Left ventricle myocardium inferior (tissue), 1 donor: ENCODE measurements at places on chromosomes 3 and 15. TPM values are rescaled to one million over a fixed set of nuclear protein-coding genes. Genes with fewer than 3 reads are reported as not detected.

MLF1 gene
- total RNA-seq = 200 TPM

SLC28A2 gene
- not detected for total RNA-seq

NCBP2 gene
- 36.9 TPM for total RNA-seq

CNTN4 gene
- 1.2 TPM for total RNA-seq

EPHB1 gene
- total RNA-seq = 1.3 TPM

SYNPR gene
- total RNA-seq = 0.93 TPM

CACNA2D2 gene
- 2.3 TPM for total RNA-seq

MYLK gene
- total RNA-seq = 11.1 TPM

COLQ gene
- 14.9 TPM for total RNA-seq

ARPIN gene
- total RNA-seq = 11.4 TPM

MELTF gene
- 9.6 TPM for total RNA-seq

FBXO40 gene
- 245 TPM for total RNA-seq

CLN6 gene
- total RNA-seq = 6.6 TPM

ST8SIA2 gene
- 3.6 TPM for total RNA-seq

CEP152 gene
- 1.3 TPM for total RNA-seq

RAB8B gene
- 8.1 TPM for total RNA-seq

CHRNA5 gene
- 2.2 TPM for total RNA-seq

SAMMSON gene
- not detected for total RNA-seq

RLBP1 gene
- not detected for total RNA-seq

OIP5 gene
- total RNA-seq = 0.19 TPM

SLC12A1 gene
- total RNA-seq = not detected

RAD18 gene
- total RNA-seq = 6.8 TPM

CPNE9 gene
- total RNA-seq = 0.16 TPM

ITIH1 gene
- not detected for total RNA-seq

CCR1 gene
- 2.0 TPM for total RNA-seq

LTF gene
- total RNA-seq = 2.7 TPM

GOLGA6D gene
- not detected for total RNA-seq

CELF6 gene
- 1.5 TPM for total RNA-seq

FSTL1 gene
- 243 TPM for total RNA-seq

IP6K1 gene
- total RNA-seq = 16.9 TPM

TEX9 gene
- total RNA-seq = 0.77 TPM

ARHGEF26 gene
- 1.2 TPM for total RNA-seq

FBXW12 gene
- total RNA-seq = not detected

PTX3 gene
- 0.52 TPM for total RNA-seq

CSPG4 gene
- 9.1 TPM for total RNA-seq

ANKRD63 gene
- not detected for total RNA-seq

GOLGA8G gene
- total RNA-seq = not detected

DPPA2 gene
- not detected for total RNA-seq

KNG1 gene
- 0.14 TPM for total RNA-seq

CD200R1 gene
- 0.82 TPM for total RNA-seq

OR5H15 gene
- total RNA-seq = not detected

ROPN1B gene
- 4.0 TPM for total RNA-seq

FURIN gene
- 42.7 TPM for total RNA-seq

HAUS2 gene
- total RNA-seq = 9.9 TPM

PIGX gene
- total RNA-seq = 15.6 TPM

SEMA3F gene
- total RNA-seq = 10.2 TPM

MUSTN1 gene
- total RNA-seq = 32.7 TPM

CPEB1 gene
- 1.6 TPM for total RNA-seq

AHSG gene
- total RNA-seq = not detected

IQCF5 gene
- total RNA-seq = not detected

DPH3 gene
- total RNA-seq = 25.9 TPM

GPR27 gene
- total RNA-seq = 7.3 TPM
